Stomach (tissue), 19 donors: ENCODE measurements at places on chromosomes 6 and 20. TPM values are rescaled to one million over a fixed set of nuclear protein-coding genes. Genes with fewer than 3 reads are reported as not detected.

Gene COL19A1
- total RNA-seq: not detected

Gene CTAGE9
- total RNA-seq: not detected

Gene SPTLC3
- total RNA-seq: not detected

Gene OR2H2
- total RNA-seq: not detected

Gene CST5
- not detected for total RNA-seq

Gene SAMD3
- not detected for total RNA-seq

- no peaks in the 10 kb centered on the region for H3K36me3 ChIP-seq
- no peak for DNase-seq
- no peaks in the 10 kb centered on the region for H3K27me3 ChIP-seq
- no peak overlapping the region for H3K4me3 ChIP-seq
- H3K4me1 ChIP-seq: no peaks in the 10 kb centered on the region
Measured at GRCh38 chr6:3663081-3663480, 88.4 kb downstream of the PXDC1 start.

GRCh38 chr6:13593103-13593502, 18.7 kb downstream of the SIRT5 start:
- H3K27ac ChIP-seq: no peak overlapping the region
- H3K4me1 ChIP-seq: no peaks in the 10 kb centered on the region
- H3K27me3 ChIP-seq: no peaks in the 10 kb centered on the region
- peaks cover 82% of the 10 kb centered on the region for H3K36me3 ChIP-seq
- DNase-seq: no peak

GRCh38 chr20:47150403-47151152, 205.9 kb downstream of the ZMYND8 start:
- H3K4me3 ChIP-seq: no peak overlapping the region
- DNase-seq: peak; percentile 64
- no peaks in the 10 kb centered on the region for H3K27me3 ChIP-seq
- no peaks in the 10 kb centered on the region for H3K4me1 ChIP-seq
- no peaks in the 10 kb centered on the region for H3K36me3 ChIP-seq
- no peak overlapping the region for H3K27ac ChIP-seq

GRCh38 chr20:51886891-51887608, 84.7 kb upstream of the SALL4 start:
- H3K27me3 ChIP-seq: no peaks in the 10 kb centered on the region
- H3K4me1 ChIP-seq: no peaks in the 10 kb centered on the region
- no peak overlapping the region for H3K4me3 ChIP-seq

DNA sequence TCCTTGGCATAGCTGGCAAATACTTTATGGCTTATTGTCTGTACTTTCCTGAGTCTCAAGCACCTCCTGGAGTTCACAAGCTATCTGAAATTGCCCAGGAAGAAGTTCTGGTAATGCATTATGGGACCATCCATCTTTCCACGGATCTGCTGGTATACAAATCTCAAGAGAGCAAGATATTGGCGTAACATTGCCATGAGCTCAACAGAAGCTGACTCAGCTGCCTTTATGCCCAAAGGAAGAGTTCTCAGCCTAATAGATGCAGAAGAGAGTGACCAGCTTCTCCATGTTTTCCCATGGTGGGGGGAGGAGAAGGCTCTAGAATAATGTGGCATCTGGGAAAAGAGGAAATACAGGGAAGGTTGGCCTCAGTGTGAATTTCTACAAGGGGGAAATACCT, 78.7 kb downstream of the UST start:
- no peaks in the 10 kb centered on the region for H3K4me1 ChIP-seq
- H3K27me3 ChIP-seq: no peaks in the 10 kb centered on the region
- no peak overlapping the region for H3K27ac ChIP-seq
- DNase-seq: no peak

DNA sequence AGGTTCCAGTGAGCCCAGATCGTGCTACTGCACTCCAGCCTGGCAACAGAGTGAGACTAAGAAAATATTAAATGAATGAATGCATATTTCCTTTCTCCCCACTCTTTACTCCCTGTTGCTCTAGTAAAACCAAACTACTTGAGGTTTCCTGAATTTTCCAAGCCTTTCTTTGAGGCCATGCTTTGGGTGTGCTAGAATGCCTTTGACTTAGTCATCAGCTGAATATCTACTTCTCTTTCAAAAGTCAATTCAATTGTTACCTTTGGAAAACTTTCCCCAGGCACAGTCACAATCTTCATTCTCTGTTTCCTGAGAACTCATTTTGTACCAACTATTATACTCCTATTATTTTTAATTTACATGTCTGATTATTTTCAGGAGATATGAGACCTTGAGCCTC, 27.5 kb upstream of the CEP85L start:
- no peak overlapping the region for H3K4me3 ChIP-seq
- peak overlapping the region; percentile 69 for H3K27ac ChIP-seq
- H3K36me3 ChIP-seq: no peaks in the 10 kb centered on the region
- DNase-seq: peak; percentile 31
- peaks cover 7% of the 10 kb centered on the region for H3K4me1 ChIP-seq
- no peaks in the 10 kb centered on the region for H3K27me3 ChIP-seq

DNA sequence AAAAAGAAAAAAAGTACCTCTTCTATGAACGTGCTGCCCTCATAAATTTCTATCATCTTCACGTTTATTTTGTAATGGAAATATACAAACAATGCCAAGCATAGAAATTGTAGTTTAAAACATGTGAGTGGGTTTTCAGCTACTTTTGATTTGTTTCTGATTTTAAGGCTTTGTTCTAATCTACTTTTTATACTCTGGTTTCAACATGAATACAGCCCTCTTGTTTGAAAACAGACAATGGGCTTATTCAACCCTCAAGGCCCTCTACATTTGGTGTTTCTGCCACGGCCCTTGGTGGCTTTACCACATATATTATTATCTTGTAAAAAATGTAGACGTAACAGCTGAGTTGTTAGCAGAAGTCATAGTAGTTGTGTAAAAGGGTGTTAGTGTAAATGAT, 153.9 kb downstream of the SOX4 start:
- no peak overlapping the region for H3K27ac ChIP-seq
- no peaks in the 10 kb centered on the region for H3K4me1 ChIP-seq
- H3K4me3 ChIP-seq: no peak overlapping the region
- no peaks in the 10 kb centered on the region for H3K27me3 ChIP-seq

- no peaks in the 10 kb centered on the region for H3K4me1 ChIP-seq
- no peak overlapping the region for H3K27ac ChIP-seq
- H3K36me3 ChIP-seq: no peaks in the 10 kb centered on the region
- H3K4me3 ChIP-seq: no peak overlapping the region
Measured at GRCh38 chr6:167719920-167720319, 106.8 kb upstream of the AFDN start.

DNA sequence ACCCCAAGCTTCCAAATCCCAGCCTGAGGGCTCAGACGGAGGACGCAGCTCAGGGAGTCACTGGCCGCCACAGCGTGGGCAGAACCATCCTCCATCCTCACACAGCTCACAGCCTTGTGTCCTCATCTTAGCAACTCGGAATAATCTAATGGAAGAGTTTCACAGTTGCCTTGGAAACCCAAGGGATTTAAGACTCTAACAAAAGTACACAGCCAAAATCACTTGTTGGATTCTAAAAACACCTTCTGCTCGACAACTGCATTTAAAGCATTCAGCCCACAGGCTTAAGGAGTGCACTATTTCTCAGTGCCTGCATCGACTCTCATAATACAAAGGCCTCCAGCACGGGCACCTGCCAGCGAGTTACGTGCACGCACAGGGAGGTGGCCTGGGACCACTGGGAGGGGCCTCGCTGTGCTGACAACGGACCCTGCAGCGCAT, 45.4 kb downstream of the ZBTB46 start:
- H3K27ac ChIP-seq: no peak overlapping the region
- no peak for DNase-seq
- H3K4me3 ChIP-seq: no peak overlapping the region
- no peaks in the 10 kb centered on the region for H3K27me3 ChIP-seq
- H3K4me1 ChIP-seq: no peaks in the 10 kb centered on the region
- peaks cover 23% of the 10 kb centered on the region for H3K36me3 ChIP-seq

DNA sequence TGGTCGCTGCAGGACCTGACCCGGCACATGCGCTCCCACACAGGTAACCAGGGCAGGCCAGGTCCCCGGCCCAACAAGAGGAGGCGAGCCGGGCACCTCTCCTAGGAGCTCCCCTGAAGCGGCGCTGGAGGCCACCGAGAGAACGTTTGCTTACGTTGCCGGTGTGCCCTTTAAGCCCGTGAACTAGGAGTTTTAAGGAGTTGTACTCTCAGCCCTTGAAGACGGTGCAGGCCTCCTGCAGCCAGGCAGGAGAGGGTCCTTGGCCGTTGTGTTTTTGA, 65.9 kb downstream of the SSR1 start:
- no peak overlapping the region for H3K27ac ChIP-seq
- H3K27me3 ChIP-seq: no peaks in the 10 kb centered on the region
- peaks cover 37% of the 10 kb centered on the region for H3K4me1 ChIP-seq
- H3K36me3 ChIP-seq: peaks cover 81% of the 10 kb centered on the region
- no peak overlapping the region for H3K4me3 ChIP-seq
- no peak for DNase-seq

GRCh38 chr6:143884216-143884900, 20.1 kb downstream of the ZC2HC1B start:
- no peaks in the 10 kb centered on the region for H3K4me1 ChIP-seq
- H3K4me3 ChIP-seq: no peak overlapping the region
- DNase-seq: no peak
- no peak overlapping the region for H3K27ac ChIP-seq
- H3K27me3 ChIP-seq: no peaks in the 10 kb centered on the region
- no peaks in the 10 kb centered on the region for H3K36me3 ChIP-seq

GRCh38 chr6:51323056-51323455, 504.4 kb downstream of the TFAP2B start:
- no peaks in the 10 kb centered on the region for H3K36me3 ChIP-seq
- no peak overlapping the region for H3K4me3 ChIP-seq
- no peak for DNase-seq
- no peak overlapping the region for H3K27ac ChIP-seq
- no peaks in the 10 kb centered on the region for H3K27me3 ChIP-seq

DNA sequence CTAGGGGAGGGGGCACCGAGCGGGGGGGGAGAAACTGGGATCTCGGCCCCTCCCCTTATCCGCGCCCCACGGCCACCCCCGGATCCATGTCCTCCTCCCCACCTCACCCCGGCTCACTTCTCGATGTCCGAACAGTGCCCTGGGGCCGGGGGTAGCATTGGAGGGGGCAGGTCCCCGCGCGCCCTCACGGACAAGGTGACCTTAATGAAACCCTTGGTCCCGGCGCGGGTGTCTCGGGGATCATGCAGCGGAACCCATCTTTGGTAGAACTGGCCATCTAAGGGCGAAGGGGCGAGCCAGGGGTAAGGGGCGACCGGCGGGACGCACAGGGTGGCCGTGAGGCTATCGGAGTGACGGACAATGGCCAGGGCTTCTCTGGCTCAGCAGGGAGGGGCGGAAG, 13.6 kb upstream of the SPAG4 start:
- H3K36me3 ChIP-seq: peaks cover 10% of the 10 kb centered on the region
- peak overlapping the region; percentile 38 for H3K27ac ChIP-seq
- peak overlapping the region; percentile 51 for H3K4me3 ChIP-seq
- DNase-seq: no peak
- H3K4me1 ChIP-seq: peaks cover 28% of the 10 kb centered on the region

- no peaks in the 10 kb centered on the region for H3K4me1 ChIP-seq
- no peak overlapping the region for H3K27ac ChIP-seq
- peaks cover 56% of the 10 kb centered on the region for H3K27me3 ChIP-seq
- H3K36me3 ChIP-seq: no peaks in the 10 kb centered on the region
Measured at GRCh38 chr20:46771195-46771588, 61.7 kb downstream of the SLC2A10 start.

DNA sequence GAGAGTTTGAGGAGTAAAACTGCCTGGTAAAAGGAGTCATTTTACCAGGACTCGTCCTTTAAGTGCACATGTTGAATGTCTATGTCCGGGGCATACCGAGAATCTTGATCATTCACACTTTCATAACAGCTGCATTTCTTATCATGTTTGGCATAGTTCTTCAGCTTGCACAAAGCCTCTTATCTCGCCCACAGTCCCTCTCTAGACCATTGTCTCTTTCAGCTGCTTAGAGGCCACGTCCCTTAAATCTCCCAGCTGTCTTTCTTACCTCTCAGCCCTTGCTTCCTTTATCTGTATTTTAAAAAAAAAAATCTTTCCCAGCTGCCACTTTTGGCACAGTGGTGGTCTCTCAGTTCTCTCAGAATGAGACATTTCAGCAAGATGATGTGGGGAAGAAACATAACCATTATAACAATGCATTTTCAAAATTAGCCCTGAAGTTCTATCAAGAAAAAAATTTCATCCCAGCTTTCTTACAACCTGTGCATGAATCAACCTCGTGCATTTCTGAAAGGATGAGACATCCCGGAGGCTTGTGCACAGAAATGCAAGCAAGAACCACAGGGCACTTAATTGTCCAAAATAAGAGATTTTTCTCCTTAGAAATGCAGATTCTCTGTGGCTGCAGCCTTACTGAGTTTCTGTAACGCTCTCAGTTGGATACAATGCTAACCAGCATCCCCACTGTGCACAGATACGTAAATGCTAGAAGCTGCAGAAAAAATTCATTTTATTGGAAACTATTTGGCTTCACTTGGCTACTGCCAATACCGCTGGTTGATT, 24.2 kb downstream of the RBM24 start:
- no peak overlapping the region for H3K27ac ChIP-seq
- H3K27me3 ChIP-seq: no peaks in the 10 kb centered on the region
- no peaks in the 10 kb centered on the region for H3K36me3 ChIP-seq

- H3K4me1 ChIP-seq: no peaks in the 10 kb centered on the region
- DNase-seq: no peak
- no peaks in the 10 kb centered on the region for H3K27me3 ChIP-seq
- H3K27ac ChIP-seq: no peak overlapping the region
- H3K4me3 ChIP-seq: no peak overlapping the region
Measured at GRCh38 chr20:60306105-60306504, 347.9 kb downstream of the CDH26 start.

DNA sequence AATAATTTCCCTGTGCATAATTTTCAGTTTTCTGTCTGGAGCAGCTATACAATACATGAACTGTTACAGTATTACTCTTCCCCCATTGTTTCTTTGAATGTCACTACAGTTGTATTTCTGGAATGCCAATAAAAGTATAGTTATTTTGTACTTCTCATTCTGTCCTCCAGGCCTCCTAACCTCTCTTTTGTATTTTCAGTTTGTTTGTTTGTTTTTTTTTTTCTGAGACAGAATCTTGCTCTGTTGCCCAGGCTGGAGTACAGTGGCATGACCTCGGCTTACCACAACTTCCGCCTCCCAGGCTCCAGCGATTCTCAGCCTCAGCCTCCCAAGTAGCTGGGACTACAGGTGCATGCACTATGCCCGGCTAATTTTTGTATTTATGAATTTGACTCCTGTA, 16.8 kb upstream of the ARID1B start:
- no peaks in the 10 kb centered on the region for H3K4me1 ChIP-seq
- no peak overlapping the region for H3K4me3 ChIP-seq
- DNase-seq: no peak
- no peaks in the 10 kb centered on the region for H3K36me3 ChIP-seq
- H3K27ac ChIP-seq: no peak overlapping the region

DNA sequence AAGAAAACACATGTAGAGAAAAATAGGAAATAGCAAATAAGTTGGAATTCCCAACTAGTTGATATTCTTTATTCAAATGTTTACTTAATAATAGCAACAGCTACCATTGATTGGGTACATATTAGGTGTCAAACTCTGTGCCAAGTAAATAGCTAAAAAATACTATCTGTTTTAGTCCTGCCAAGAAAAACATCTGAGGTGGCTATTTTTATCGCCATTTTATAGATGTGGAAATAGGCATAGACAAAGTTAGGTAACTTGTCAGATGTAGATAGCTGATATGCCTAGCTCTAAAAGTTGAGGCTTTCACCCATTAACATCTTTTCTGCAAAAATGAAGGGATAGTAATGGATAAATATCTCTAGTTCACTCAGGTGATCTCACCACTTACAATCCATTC, 549.2 kb upstream of the ID4 start:
- H3K27ac ChIP-seq: no peak overlapping the region
- H3K36me3 ChIP-seq: no peaks in the 10 kb centered on the region
- no peaks in the 10 kb centered on the region for H3K27me3 ChIP-seq
- DNase-seq: no peak
- no peak overlapping the region for H3K4me3 ChIP-seq
